ENCODE measurements at places on chromosomes 2 and 18. TPM values are rescaled to one million over a fixed set of nuclear protein-coding genes. Genes with fewer than 3 reads are reported as not detected.

DNA sequence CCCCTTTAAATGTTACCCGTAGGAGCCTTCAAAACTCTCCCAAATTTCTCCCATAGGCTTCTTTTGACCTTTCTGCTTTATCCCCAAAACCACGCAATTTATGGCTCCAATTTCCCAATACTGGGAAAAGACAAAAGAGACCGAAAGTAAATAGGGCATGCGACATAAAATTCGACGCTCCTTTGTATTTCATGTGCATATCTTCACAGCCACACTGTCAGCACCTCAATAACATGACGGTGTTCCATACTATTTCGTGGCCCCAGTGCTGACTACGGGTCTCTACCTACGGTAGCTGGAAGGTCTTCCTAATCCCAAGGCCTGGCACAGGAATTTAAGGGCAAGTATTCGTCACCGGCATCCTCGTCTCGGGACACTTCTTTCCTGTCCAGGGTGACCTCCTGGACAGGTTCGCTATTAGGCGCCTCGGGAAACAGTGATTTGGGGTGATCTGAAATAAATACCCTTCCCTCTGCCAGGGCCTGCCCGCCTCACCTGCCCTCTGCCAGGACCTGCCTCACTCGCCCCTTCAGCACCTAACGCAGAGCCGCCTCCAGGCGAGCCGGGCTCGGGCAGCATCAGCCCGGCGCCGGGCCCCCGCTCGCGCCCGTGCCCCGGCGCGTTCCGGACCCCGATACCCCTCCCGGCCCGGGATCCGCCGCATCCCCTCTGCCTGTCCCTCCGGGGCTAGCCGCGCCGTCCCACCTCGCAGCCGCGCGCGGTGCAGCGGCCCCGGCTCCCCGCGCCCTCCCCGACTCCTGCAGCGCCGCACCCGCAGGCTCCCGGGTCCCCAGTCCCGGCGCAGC, 680 bp downstream of the DTNB start:
- peaks cover 21% of the 10 kb centered on the region for H3K27me3 ChIP-seq
- DNase-seq: peak; percentile 73
- peak overlapping the region; percentile 70 for H3K27ac ChIP-seq
- peaks cover 11% of the 10 kb centered on the region for H3K4me1 ChIP-seq
- no peaks in the 10 kb centered on the region for H3K36me3 ChIP-seq

Gene MC4R
- not detected for total RNA-seq

Gene LRP2
- total RNA-seq: 12.7 TPM

- no peak for DNase-seq
- no peaks in the 10 kb centered on the region for H3K36me3 ChIP-seq
- H3K4me1 ChIP-seq: peaks cover 19% of the 10 kb centered on the region
- no peak overlapping the region for H3K4me3 ChIP-seq
These were observed 537.1 kb upstream of the ID2 start for GRCh38 chr2:8144785-8145184.

DNA sequence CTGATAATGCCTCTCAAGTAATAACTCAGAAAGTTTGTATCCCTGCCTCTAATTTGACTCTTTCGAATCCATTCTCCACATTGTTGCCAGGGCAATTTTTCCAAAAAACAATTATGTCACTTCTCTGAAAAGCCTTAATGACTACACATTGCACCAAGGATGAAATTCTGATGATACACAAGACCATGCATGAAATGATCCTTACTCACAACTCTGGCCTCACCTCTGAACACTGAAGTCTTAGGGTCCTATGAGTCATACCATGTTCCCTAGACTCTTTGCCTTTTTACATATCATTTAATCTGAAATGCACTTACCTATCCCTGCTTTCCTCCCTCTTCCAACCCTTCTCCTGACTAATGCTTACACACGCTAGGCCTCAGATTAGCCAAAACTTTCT, 51.0 kb downstream of the WDPCP start:
- no peak overlapping the region for H3K27ac ChIP-seq
- no peaks in the 10 kb centered on the region for H3K27me3 ChIP-seq
- no peaks in the 10 kb centered on the region for H3K4me1 ChIP-seq
- DNase-seq: no peak
- no peak overlapping the region for H3K4me3 ChIP-seq

DNA sequence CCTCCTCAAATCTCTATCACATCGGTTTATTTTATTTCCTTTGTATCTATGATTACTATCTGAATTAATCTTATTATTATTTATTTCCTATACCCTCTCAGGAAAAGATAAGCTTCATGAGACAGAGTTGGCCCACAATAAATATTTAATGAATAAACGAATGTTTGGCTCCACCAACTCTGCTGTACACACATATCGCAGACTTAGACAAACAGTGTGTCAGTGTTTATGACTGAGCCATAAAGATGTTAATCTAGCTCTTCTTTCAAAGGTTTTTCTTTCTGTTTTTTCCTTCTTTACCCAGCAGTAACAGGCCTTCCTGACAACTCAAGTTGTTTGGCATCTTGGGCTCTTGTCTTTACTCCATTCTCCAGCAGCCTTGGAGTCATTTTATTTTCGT, 329.5 kb downstream of the CDH2 start:
- no peak for DNase-seq
- no peaks in the 10 kb centered on the region for H3K27me3 ChIP-seq
- no peaks in the 10 kb centered on the region for H3K36me3 ChIP-seq
- H3K4me3 ChIP-seq: no peak overlapping the region

GRCh38 chr18:56423626-56424025, 214.8 kb downstream of the TXNL1 start:
- no peak for DNase-seq
- no peak overlapping the region for H3K27ac ChIP-seq
- no peak overlapping the region for H3K4me3 ChIP-seq
- H3K4me1 ChIP-seq: no peaks in the 10 kb centered on the region

DNA sequence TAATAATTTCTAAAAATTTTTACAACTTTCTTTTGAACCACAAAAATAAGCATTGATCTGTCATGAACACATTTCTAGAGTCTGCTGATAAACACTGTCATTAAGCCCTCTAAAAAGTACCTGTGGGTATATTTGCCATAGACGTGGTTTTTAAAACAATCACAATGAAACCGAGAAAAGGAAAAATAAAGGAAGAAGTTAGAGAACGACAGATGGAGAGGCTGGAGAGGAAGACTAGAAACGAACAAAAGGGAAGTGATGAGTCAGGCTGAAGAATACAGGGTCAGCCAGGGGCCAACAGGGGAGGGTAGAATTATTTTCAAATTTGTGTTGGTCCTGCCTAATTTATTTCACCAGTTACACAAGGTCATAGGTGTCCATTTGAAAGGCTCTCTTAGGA, 62.0 kb downstream of the MYL12B start:
- no peak for DNase-seq
- H3K27ac ChIP-seq: no peak overlapping the region
- H3K36me3 ChIP-seq: no peaks in the 10 kb centered on the region
- no peaks in the 10 kb centered on the region for H3K27me3 ChIP-seq
- H3K4me3 ChIP-seq: no peak overlapping the region

DNA sequence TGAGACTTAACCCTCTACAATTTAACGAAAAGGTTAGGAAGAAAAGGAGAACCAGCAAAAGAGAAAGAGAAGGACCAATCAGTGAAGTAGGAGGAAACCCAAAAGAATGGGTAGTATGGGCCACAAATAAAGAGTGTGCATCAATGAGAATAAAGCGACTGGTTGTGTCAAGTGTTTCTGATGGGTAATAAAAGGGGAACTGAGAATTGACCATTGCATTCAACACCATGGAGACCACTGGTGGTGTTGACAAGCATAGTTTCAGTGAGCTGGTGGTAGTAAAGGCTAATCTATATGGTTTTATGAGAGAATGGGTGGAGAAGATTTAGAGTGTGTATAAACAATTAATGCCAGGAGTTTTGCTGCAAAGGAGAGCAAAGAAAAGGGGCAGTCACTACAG, 75.4 kb downstream of the CSRNP3 start:
- no peak for DNase-seq
- H3K27ac ChIP-seq: no peak overlapping the region
- H3K36me3 ChIP-seq: no peaks in the 10 kb centered on the region

Gene EML4
- 93.6 TPM for total RNA-seq

Gene AMER3
- total RNA-seq: 10.9 TPM

- peak overlapping the region; percentile 30 for H3K4me3 ChIP-seq
- H3K27me3 ChIP-seq: peaks cover 57% of the 10 kb centered on the region
- peak; percentile 75 for DNase-seq
- peaks cover 22% of the 10 kb centered on the region for H3K4me1 ChIP-seq
These were observed 111.4 kb downstream of the FTCDNL1 start for GRCh38 chr2:199739413-199740110.

DNA sequence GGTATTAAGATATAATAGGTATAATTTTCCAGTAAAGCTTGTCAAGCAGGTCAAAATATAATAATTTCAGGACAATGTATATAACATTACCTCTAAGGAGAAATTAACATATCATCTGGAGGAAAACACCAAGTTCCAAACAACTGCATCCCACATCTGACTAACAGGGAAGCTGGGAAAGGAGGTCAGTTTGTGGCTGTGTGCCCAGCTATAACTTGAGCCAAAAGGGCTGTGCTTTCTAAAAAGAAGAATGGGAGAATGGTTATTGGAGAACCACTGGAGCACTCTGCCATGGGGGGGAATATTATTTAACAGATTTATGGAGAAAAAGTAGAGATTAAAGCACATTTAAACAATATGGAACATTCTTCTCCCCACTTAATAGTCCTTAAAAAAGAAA, 390.6 kb upstream of the PKDCC start:
- no peaks in the 10 kb centered on the region for H3K27me3 ChIP-seq
- no peak overlapping the region for H3K4me3 ChIP-seq
- H3K36me3 ChIP-seq: no peaks in the 10 kb centered on the region
- H3K4me1 ChIP-seq: no peaks in the 10 kb centered on the region

GRCh38 chr2:158965107-158965506, 3.3 kb upstream of the TANC1 start:
- H3K27me3 ChIP-seq: peaks cover 1% of the 10 kb centered on the region
- H3K27ac ChIP-seq: no peak overlapping the region

Gene RAB17
- 18.4 TPM for total RNA-seq

GRCh38 chr18:37710726-37711125, 145.1 kb upstream of the CELF4 start:
- peaks cover 5% of the 10 kb centered on the region for H3K4me1 ChIP-seq
- H3K27me3 ChIP-seq: no peaks in the 10 kb centered on the region
- no peak overlapping the region for H3K27ac ChIP-seq
- H3K36me3 ChIP-seq: no peaks in the 10 kb centered on the region

Gene TRIM43
- not detected for total RNA-seq

- no peak overlapping the region for H3K27ac ChIP-seq
- H3K36me3 ChIP-seq: no peaks in the 10 kb centered on the region
These were observed 69.3 kb upstream of the BZW1 start for GRCh38 chr2:200742426-200742825.

GRCh38 chr18:10059610-10060468, 146.0 kb downstream of the VAPA start:
- peaks cover 54% of the 10 kb centered on the region for H3K4me1 ChIP-seq
- no peaks in the 10 kb centered on the region for H3K36me3 ChIP-seq
- no peaks in the 10 kb centered on the region for H3K27me3 ChIP-seq
- H3K4me3 ChIP-seq: no peak overlapping the region
- DNase-seq: no peak
- H3K27ac ChIP-seq: no peak overlapping the region

- no peaks in the 10 kb centered on the region for H3K4me1 ChIP-seq
- no peak overlapping the region for H3K27ac ChIP-seq
- no peak for DNase-seq
- no peaks in the 10 kb centered on the region for H3K27me3 ChIP-seq
- H3K36me3 ChIP-seq: no peaks in the 10 kb centered on the region
These were observed 532.4 kb downstream of the ZNF804A start for GRCh38 chr2:185130685-185131084.

DNA sequence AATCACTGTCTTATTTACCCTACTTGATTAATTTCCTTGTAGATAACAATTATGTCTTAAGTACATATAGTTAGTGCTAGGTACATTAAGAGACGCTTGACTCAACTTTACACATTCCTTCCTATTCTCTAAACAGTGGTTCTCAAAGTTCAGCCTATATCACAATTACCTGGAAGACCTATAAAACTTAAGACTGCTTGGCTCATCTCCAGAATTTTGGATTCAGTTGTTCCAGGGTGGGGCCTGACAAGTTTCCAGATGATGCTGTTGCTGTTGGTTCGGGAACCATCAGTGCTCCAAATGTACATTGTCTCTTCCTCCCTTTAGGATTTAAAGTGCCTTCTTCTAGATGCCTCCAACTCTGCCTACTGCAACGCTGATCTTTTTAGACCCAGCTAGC, 4.0 kb downstream of the PPP3R1 start:
- H3K4me3 ChIP-seq: no peak overlapping the region
- peaks cover 6% of the 10 kb centered on the region for H3K4me1 ChIP-seq
- peaks cover 4% of the 10 kb centered on the region for H3K27me3 ChIP-seq
